ENCODE measurements at places on chromosomes 2 and 18.

- no peak for DNase-seq
Measured at GRCh38 chr2:4354164-4354563, 650.8 kb downstream of the DCDC2C start.

DNA sequence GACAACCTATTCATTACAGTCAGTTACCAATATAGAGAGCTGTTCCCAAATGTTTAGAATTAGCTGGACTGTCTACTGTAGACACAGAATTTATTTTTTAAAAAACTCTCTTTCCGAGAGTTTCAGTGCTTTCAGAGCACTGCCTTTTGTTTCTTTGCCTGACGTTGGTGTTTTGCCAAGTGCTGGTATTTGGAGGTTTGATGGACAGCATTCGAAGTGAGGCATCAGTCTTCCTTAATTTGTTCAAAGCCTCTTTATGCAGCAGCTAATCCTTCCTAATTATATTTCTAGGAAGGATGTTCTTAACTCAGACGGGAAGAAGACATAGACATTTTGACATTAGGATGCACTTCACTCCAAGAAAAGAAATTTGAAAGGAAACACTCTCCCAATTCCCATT is 83.2 kb downstream of the LTBP1 start:
- no peak for DNase-seq

GRCh38 chr2:172428832-172429210 is 1.4 kb downstream of the ITGA6 start:
- peak; percentile 46 for DNase-seq

GRCh38 chr2:1610096-1610485 is 134.2 kb downstream of the PXDN start:
- no peak for DNase-seq

- DNase-seq, result no peak
Measured at GRCh38 chr2:28269019-28269784, 123.5 kb upstream of the FOSL2 start.

DNA sequence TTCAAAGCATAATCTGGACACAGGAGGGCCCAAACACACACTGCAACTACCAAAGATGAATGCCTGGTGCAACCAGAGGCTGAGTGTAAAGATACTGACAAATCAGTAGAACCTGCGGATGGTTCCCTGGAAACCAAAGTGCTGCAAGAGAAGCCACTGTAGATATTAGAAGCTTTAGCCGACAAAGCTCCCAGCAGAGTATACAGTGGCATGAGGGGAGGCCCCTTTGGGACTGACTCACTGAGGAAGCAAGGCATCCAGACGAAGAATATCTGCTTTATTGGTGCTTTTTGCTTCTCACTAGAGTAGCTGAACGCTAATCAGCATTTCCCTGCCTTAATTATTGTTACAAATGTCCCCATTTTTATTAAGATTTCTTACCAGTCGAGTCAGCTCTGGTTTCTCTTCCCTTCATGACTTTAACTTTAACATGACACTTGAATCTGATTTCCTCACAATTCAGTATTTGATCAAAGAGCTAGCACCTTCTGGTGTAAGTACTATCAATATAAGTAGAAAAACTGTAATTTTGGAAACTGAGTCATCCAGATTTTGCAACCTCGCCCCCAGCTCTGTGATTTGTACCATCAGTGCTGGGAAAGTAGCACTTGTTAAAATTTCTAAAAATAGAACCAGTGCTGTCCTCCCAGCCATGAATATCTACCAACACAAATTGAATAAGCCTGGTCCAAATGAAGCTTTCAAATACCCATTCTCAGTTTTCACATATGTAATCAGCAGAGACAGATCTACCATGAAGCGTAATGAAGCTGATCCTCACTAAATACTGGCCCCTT is 34.2 kb downstream of the FIGN start:
- DNase-seq, result no peak

DNA sequence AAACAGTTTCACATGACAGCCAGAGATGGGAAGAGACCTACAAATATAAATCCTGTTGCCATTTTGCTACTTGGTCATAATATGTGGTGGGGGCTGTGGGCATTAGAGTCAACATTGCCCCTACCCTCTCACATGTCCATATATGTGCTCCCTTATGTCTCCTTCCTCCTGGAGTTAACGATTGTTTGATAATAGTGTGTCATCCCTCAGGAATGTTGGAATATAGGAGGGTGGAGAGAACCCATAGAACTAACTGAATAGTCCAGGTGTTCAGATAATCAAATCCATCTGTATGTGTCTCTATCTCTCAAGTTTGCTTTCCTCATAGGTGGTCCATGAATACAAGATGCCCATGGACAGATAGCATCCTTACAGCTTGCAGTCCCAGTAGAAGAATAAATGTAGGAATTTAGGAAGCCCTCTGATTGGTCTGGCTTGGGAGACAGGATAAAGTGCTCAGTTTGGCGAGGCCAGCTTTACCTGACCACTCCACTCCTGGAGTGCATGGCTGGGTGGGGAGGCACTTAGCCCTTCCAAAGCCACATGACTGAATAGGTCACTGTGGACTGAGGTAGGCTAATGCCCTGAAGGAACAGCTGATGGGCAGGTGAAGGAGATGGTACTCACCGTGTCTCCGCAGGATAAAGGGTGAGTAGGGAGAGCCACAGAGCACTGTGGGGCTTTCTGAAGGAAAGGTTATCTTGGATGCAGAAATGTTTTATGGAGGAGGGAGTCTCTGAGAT is 166.9 kb downstream of the CDCA7 start:
- DNase-seq, result no peak

GRCh38 chr2:207276248-207276647 is 110.5 kb upstream of the KLF7 start:
- no peak for DNase-seq

GRCh38 chr2:9220201-9220600 is 13.6 kb downstream of the ASAP2 start:
- no peak for DNase-seq

- DNase-seq, result no peak
Measured at GRCh38 chr18:63951302-63951705, 2.2 kb downstream of the HMSD start.

GRCh38 chr2:98710734-98711133 is 20.2 kb downstream of the MGAT4A start:
- no peak for DNase-seq

GRCh38 chr18:10526561-10526949 is 728 bp downstream of the NAPG start:
- DNase-seq, result no peak

DNA sequence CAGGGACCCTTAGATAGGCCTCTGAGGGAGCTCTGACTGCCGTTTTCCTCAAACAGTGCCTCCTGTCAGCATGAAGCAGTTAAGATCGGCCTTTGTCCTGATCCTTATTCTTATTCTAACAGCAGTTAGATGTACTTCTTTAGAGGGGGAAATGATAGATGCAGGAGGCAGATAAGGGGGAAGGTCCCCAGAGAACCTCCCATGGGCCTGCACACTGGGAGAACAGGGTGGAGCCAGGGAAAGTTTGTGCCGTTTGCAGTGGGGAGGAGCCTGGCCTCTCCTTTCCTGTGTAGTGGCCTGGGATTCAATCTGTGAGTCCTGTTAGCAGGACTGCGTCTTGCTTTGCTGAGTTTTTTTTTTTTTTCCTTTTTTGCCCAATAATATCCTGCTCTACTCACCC is 7.9 kb upstream of the INPP4A start:
- no peak for DNase-seq

GRCh38 chr2:226426292-226426736 is 373.3 kb downstream of the IRS1 start:
- DNase-seq, result no peak

DNA sequence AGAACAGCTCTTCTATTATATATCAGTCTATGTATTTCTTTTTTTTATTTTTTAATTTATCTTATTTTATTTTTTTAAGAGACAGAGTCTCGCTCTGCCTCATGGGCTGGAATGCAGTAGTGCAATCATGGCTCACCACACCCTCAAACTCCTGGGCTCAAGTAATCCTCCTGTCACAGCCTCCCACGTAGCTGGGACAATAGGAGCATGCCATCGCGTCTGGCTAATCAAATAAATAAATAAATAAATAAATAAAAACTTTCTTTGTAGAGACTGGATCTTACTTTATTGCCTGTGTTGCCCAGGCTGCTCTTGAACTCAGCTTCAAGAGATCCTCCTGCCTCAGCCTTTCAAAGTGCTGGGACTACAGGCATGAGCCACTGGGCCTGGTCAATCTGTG is 117.0 kb downstream of the RBMS1 start:
- no peak for DNase-seq

DNA sequence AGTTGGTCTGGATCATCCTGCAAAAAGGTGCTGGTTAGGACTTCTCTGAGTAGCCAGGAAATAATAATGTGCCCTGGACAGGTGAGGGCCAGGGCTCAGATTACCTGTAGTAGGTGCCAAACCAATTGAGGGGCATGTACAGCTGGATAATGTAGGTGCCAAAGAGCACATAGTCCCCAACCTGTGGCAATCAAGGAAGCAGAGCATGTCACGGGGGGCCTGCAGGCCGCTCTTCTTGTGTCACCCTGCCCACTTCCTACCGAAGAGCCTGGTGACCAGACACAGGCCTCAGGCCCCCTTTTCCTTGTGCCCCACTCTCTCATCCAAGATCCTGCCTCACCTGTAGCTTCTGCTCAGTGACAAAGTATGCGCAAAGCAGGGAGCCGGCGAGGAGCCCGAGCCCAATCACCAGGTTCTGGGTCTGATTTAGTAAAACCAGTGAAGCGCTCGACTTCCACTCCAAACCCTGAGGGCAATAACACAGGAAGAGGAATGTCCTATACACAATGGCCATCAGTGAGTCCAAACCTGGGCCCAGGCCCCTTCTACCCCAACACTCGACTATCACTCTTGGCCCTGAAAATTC is 5.2 kb downstream of the ABCB6 start:
- DNase-seq, result no peak

DNA sequence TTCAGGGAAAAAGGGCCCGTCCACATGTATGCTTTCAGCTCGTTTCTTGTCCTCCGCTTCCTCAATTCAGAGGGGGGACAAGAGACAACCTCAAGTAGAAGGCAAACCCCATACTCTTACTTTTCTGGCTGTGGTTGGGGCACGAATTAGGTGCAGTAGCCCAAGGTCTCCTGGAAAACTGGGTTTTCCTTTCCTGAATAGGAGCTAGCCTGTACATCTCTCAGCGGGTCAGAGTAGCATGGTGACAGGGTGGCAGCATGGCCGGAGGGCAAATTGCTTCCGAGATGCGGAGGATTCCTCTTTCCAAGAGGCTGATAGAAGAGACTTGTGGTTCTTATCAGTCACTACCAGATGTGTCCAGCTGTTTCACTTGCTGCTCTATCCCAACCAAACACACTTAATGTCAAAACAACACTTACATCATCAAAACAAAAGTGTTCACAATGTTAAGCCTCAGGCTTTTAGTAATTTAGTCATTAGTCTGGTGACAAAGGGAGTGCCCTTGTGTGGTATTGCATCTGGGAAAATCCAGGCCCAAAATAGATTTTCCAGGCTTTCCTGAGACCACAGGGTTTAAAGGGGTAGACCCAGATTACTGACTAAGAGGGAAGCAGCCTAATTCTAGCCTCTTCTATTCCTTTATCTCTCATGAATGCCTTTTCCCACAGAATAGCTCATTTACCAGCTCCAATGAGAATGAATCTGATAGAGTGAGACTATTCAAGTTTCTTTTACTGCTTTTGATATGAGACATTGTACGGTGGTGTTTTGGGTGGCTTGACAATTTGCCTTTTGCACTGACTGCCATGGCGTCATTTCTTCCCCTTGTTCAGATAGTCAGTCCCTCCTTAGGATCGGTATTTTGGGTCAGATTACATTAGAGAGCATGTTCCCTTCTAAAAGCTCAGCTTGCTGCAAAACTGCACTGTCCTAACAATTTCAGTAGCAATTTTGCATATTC is 162.0 kb downstream of the LTBP1 start:
- no peak for DNase-seq

DNA sequence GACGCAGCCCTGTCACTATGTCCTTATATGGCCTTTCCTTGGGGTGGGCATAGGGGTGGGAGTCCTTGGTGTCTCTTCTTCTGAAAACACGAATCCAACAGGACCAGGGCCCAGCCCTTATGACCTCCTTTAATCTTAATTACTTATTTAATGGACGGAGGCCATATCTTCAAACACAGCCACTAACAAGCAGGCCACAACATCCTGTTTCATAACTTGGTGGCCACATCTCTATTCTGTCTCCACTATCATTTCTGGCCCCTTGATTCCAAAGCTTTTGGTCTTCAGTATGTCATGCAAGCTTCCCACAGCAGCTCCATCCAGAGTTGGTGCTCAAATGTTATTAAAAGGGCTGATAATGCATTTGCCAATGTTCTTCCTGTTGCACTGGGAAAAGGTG is 287.3 kb upstream of the SMIM21 start:
- DNase-seq, result no peak

- DNase-seq, result no peak
Measured at GRCh38 chr2:136377423-136378382, 259.8 kb upstream of the CXCR4 start.
